ENCODE measurements at places on chromosomes 13 and 19.

GRCh38 chr19:49855277-49855675 lies 4.3 kb downstream of the PTOV1 start:
- DNase-seq: no peak

DNA sequence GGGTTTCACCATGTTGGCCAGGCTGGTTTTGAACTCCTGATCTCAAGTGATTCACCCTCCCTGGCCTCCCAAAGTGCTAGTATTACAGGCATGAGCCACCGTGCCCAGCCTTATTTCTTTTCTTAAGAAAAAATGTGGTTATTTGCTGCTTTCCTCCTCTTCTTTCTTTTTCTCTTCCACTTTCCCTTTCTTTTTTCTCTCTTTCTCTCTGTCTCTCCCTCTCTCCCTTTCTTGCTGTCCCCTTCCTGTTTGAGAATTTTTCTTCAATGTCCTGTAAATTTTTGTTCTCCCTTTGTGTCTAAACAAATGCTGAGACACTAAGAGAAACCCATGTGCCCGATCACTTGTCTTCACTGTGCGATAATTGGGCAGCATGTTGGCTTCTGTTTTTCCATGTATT lies 2.2 kb downstream of the LEUTX start:
- no peak for DNase-seq

DNA sequence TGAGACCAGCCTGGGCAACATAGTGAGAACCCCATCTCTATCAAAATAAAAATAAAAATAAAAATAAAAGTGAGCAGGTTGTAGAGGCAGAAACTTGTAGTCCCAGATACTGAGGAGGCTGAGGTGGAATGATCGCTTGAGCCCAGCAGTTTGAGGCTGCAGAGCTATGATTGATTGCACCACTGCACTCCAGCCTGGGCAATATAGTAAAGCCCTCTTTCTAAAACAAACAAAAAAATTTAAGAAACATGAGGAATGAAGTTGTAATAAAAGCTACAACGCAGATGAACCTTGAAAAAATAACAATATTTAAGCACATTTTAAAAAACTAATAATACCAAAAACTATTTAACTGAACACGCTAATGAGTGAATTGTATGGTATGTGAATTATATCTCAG lies 919.3 kb downstream of the UQCRFS1 start:
- no peak for DNase-seq

DNA sequence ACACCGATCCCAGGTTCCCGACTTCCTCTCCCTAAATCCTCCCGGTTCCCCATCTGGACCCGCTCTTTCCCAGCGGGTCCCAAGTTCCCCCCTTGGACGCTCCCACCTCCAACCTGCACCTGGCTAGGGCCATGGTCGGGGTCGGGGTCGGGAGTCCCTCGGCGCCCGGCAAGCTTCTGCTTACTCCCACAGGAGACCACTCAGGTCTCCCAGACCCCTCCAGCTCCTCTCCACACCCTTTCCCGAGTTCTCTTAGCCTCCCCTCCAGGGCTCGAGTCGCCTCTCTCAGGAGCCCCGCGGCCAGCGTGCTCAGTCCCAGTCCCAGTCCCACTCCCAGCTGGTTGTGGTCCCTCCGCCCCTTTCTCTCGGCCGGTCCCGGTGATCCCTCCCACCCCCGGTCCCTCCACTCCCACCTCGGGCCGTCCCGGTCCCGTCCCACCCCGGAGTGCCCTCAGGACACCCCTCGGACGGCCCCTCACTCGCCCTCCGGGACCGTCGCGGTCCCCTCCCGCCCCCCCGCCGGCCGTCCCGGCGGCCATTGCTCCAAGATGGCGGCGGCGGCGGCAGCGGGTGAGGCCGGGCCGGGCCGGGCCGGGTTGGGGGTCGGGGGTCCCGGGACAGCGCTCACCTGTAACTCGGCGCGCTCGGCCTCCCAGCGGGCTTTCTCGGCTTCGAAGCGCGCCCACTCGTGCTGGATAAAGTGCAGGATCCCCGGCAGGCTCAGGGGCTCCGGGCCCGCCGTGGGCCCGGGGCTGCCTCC lies at the start of gene FKRP:
FKRP (plus strand) TSS at position 537 of the 760 bp plus-strand sequence. CDS start 9,394 bp downstream, outside the sequence.
- DNase-seq: no peak

- no peak for DNase-seq
Observed at GRCh38 chr19:281156-281853, 9.9 kb downstream of the PLPP2 start.

DNA sequence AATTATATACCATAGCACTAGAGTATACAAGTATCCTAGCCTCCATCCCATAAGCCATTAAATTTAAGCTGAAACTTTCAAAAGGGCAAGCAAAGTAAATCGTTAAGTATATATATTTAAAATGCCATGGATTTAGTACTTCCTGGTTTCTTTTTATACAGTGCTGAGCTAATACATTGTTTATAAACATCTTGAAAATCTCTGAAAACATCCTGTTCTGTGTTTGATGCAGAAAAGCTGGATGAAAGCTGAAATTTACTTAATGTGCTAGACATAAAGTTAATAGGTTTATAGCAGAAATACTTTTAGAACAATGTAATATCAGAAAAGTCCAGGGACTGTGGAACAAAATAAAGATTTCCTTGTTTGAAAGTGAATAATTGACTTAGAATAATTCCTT lies 875.4 kb downstream of the SLITRK6 start:
- DNase-seq: no peak

All from AG04449 (cell line).